ENCODE measurements at places on chromosomes 12 and 14. TPM values are rescaled to one million over a fixed set of nuclear protein-coding genes. Genes with fewer than 3 reads are reported as not detected.

CLEC4C gene
- total RNA-seq, result 0.27 TPM

PAWR gene
- total RNA-seq, result 15.5 TPM

ACOT6 gene
- not detected for total RNA-seq

PSMA3 gene
- 118 TPM for total RNA-seq

RNASE3 gene
- not detected for total RNA-seq

POLE2 gene
- total RNA-seq, result 2.1 TPM

PYM1 gene
- 28.6 TPM for total RNA-seq

Measured in motor neuron (in vitro differentiated cells).